ENCODE measurements at places on chromosomes 6 and 20.

GRCh38 chr6:24980507-24981385, 45.0 kb upstream of the RIPOR2 start:
- no peak for DNase-seq

DNA sequence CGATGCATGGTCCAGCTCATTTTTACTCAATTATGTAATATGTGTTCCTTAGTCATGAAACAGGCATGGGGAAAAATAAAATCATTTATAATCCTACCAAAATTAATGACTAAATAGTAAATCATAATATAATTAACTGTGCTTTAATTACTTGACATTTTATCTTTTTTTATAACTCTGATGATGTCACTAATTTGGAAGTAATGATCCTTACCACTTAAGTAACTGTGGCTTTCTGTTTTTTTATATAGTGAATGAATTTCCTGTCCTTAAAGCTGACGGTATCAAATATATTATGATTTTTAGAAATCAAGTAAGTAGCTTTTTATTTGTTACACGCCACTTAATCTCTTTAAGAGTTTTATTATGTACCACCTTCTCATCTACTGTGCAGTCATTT, 32.2 kb downstream of the CSE1L start:
- no peak for DNase-seq

GRCh38 chr20:32155017-32155981, 45.8 kb downstream of the TM9SF4 start:
- peak; percentile 38 for DNase-seq

DNA sequence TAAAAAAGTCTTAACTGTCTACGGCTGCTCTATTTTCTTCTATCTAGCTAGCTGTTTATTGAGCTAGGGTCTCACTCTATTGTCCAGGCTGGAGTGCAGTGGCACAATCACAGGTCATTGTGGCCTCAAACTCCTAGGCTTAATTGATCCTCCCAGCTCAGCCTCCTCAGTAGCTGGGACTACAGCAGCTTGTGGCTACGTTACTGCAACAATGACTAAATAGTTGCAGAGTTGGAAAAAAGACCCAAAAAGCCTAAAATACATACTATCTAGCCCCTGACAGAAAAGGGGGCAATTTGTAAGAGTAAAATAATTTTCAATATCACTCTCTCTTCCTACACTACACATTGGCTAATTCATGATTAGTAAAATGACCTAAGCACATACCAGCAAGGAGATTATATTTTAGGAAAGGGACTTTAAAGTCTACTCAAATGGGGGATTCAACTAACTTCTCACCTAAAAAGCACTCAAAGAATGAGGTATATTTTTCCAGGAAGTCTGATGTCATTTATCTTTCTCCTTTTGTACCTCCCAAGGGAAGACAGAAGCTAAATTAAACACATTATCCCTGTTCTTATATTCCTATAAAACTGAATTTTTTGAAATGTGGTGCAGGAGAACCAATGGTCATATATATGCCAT, 82.8 kb downstream of the ZMYND8 start:
- no peak for DNase-seq

DNA sequence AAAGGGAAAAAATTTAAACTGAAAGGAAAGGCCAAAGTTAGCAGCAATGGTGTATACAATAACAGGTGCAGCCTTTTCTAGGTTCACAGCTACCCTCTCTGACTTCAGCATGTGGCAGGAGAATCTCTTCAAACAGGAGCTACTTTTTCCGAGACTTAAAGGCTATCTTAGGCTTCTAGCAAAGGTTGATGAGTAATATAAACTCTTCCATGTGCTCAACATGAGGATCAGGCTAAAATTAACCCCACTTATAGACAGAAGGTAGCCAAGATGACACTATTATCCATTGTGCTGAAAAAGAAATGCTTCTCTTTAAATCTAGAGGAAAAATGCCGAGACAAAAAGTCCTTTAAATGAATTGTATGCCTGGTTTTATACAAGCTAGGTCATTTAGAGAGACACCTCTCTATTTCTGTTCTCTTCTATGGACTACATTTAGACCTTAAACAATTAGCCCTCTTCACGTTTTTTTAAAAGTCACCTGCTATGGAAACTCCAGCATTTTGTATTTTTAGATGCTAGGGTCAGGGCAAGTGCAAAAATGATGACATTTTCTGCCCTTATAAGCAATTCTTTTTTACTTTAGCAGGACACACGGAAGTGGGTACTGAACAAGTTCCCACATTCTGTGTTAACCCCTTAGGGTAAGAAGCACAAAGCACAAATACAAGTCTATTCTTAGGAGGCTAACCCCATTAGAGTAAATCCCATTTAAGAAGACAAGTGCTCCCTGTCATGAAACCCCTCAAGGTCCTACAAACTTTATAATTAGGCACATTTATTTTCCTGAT, 216.8 kb upstream of the CITED2 start:
- no peak for DNase-seq

GRCh38 chr6:71203206-71203605, 85.4 kb upstream of the OGFRL1 start:
- DNase-seq = no peak

- no peak for DNase-seq
Measured at GRCh38 chr20:35003211-35004031, 47.8 kb downstream of the MYH7B start.

DNA sequence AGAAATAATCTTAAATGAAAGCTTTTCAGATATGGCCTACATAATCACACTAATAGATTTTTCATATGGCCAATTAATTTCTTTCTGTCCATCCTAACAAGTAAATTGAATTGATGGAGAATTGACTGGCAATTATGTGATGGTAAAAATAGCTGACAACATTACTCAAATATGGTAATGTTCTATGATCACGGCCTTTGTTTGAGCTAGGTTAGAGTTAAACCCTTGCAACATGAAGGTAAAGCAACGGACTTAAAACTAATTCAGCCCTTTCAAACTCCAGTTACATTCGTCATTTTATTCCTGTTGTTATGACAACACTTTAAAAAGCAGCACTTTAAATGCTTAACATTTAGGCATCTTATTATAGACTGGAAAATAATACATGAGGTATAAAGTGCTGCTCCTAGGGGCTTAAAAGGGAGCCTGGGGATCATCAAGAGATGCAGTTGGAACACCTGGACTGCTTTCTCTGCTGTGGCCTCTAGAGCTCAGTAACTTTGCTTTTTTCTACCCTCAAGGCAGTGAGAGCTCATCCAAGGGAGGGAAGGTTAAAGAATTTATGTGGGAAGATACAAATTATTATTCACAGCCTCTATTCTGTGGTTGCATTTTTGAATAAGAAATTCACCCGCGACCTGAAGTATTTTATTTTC, 46.9 kb downstream of the RIPOR2 start:
- DNase-seq = no peak

GRCh38 chr20:60138256-60139220, 180.3 kb downstream of the CDH26 start:
- no peak for DNase-seq

GRCh38 chr6:3701631-3702030, 49.9 kb downstream of the PXDC1 start:
- no peak for DNase-seq

DNA sequence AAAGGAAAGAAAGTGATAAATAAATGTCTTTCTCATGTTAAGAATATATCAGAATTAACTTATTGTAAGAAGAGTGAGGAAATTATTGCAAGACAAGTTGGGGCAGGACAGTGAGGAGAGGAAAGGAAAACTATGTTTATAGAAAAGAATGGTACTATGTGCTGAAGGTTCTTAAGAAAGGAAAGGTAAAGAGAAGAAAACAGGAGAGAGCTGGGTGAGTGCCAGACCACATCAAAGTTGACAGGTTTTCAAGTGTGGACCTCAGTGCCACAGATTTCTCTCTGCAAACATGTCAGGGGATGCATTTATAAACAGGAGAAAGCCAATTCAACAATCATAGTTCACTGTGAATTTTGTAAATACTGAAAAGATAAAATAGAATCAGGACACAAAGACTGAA, 439.2 kb downstream of the PKHD1 start:
- DNase-seq = no peak

DNA sequence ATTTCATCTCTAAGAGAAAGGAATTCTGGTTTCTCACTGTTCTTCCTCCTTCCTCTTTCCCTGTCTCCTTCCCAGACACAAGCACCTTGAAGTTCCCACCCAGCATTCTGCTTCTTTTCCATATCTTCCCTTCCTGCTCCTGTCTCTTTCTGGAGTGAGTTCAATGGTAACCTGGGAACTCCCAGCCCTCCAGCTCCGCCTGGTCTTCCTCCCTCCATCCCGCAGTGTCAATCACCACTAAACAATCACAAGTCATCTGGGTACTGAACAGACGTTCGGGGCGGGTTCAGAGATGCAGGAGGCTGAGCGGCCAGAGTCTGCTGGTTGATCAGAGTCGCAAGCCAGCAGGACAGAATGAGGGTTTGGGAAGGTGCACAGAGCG, 7.7 kb downstream of the TTBK1 start:
- DNase-seq = no peak

GRCh38 chr6:38336922-38337321, 302.8 kb downstream of the BTBD9 start:
- DNase-seq = no peak

- no peak for DNase-seq
Measured at GRCh38 chr6:46016063-46016608, 476 bp upstream of the CLIC5 start.

- no peak for DNase-seq
Measured at GRCh38 chr6:125818225-125818657, 27.5 kb downstream of the NCOA7 start.

- DNase-seq = no peak
Measured at GRCh38 chr6:14721103-14721758, 524.6 kb upstream of the JARID2 start.

- DNase-seq = no peak
Measured at GRCh38 chr6:128512296-128512695, 8.1 kb downstream of the PTPRK start.

DNA sequence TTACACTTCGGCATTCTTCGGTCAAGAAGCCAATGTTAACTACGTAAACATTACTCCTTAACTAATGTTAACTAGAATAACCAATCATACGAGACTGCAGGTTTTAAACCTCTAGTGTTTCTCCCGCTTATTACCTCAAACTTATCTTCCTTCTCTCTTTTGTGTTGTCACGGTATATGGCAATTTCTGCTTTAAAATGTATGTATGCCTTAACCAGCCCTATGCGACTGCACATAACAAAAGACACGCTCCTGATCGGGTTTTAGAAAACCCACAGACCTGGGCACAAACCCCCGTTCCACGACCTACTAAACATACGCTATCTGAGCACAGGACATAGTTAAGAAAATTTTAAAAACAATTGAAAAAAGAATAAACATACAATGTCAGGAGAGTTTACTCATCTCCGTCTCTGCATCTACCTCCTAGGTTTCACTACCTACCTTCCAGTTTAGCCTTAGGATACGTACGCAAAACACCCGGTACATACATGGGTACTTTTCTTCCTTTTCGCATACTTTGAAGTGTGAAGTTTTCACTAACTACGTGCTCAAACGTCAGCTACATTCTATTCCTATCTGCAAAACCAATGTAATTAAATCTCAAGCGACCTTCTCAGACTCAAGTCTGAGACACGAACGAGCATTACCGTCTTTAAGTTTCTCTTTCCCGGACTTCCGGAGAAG, 1.1 kb downstream of the CD164 start:
- no peak for DNase-seq

- no peak for DNase-seq
Measured at GRCh38 chr6:14193524-14193923, 76.0 kb downstream of the CD83 start.

GRCh38 chr6:18091382-18091781, 31.1 kb downstream of the NHLRC1 start:
- no peak for DNase-seq

DNA sequence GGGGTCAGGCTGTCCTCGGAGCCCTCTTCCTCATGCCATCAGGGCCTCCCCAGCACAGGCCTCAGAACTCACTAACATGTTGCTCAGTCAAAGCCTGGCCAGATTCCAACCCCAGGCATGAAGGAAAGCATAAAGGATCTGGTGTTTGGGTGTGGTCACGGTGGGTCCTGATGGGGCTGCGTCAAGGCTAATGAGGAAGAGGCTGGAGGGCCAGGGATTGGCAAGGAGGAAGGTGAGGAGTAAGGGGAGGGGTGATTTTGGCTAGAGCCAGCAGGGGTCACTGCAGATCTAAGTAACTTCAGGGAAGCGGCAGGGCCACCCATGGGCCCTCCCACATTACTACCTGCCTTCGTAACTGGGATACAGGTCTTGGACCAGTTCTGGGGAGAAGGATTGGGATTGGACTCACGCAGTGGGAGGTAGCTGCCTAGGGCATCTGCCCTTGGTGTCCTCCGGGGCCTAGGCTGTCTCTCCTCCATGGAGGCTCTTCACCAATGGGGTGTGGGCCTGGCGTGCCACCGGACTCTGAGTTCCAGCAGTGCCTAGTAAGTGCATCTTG, 36.2 kb upstream of the MRPS18A start:
- DNase-seq = no peak

- DNase-seq = no peak
Measured at GRCh38 chr6:15243910-15244619, 1.8 kb upstream of the JARID2 start.

Measured in T1000 (cell line).